GM13977 (cell line): ENCODE measurements at places on chromosomes 12 and 14.

GRCh38 chr12:47868041-47868440 lies 36.8 kb downstream of the VDR start:
- no peak for DNase-seq

DNA sequence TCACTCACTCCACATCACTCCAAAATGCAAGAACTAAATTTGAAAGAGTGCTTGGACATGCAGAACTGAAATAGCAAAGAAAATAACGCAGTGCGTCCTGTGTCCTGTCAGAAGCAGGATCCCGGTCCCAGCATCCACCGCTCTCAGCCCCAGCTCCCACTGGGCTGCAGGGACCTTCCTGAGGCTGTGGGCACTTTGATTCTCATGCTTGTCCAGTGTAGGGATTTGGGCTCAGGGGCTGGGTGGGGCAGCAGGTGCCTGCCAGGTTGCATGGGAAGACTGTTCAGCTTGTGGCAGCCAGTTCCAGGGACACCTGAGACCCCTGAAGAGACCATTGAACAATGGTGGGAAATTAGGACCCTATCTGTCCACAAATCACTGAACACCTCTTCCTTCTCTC lies 140.0 kb upstream of the FKBP4 start:
- DNase-seq = no peak

DNA sequence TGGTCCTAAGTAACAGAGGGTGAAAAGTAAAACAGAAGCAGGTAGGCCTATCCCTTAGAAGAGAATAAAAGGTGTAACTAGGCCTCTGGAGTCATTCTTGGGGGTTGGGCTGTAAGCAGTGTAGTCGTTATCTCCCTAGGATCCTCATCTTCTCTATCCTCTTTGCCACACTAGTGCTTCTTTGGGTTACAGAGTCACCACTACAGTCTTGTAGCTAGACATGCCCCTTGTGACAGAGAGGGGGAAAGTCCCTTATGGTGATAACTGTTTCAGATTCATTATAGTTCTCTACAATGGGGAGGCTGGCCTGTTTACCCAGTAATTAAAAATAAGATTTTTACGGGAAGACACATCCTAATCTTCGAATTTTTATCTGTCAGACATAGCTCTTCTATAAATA lies 16.4 kb upstream of the SRP54 start:
- DNase-seq = peak; percentile 55

GRCh38 chr14:101199028-101199770 lies 295.7 kb upstream of the RTL1 start:
- DNase-seq = no peak

GRCh38 chr14:59330455-59330854 lies 134.7 kb downstream of the GPR135 start:
- peak; percentile 19 for DNase-seq

DNA sequence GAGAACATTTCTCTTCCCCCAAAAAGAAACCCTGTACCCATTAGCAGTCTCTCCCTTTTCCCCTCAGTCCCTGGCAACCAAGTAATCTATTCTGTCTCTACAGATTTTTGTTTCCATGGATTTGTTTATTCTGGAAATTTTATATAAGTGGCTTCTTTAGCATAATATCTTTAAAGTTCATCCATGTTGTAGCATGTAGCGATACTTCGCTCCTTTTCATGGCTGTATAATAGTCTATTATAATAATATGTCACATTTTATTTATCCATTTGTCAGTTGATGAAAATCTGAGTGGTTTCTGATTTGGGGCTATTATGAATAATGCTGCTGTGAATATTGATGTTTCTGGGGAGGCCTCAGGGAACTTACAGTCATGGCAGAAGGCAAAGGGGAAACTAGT lies 12.8 kb upstream of the MYO1H start:
- no peak for DNase-seq

- DNase-seq = no peak
Observed at GRCh38 chr12:60168441-60168840, 572.6 kb downstream of the SLC16A7 start.

- peak; percentile 29 for DNase-seq
Observed at GRCh38 chr14:57865403-57866198, at the start of gene SLC35F4. SLC35F4 (minus strand) TSS chr14:57866092.
